Temporal lobe (tissue), 4 donors: ENCODE measurements at places on chromosomes 12 and 14. TPM values are rescaled to one million over a fixed set of nuclear protein-coding genes. Genes with fewer than 3 reads are reported as not detected.

The CCDC198 gene
- not detected for total RNA-seq

The FBXO21 gene
- total RNA-seq, result 117 TPM

The CPM gene
- total RNA-seq, result 1.7 TPM

The CLEC1B gene
- not detected for total RNA-seq

The DNAAF2 gene
- 13.0 TPM for total RNA-seq

The MYF5 gene
- total RNA-seq, result not detected

The KRT80 gene
- under 0.01 TPM for total RNA-seq

The SLC25A47 gene
- not detected for total RNA-seq

The ANO2 gene
- 2.0 TPM for total RNA-seq

The FAR2 gene
- total RNA-seq, result 24.3 TPM
